ENCODE measurements at places on chromosomes 3 and 15.
A peak's percentile ranks its signal among the peaks of the same experiment; 100 is the strongest.

DNA sequence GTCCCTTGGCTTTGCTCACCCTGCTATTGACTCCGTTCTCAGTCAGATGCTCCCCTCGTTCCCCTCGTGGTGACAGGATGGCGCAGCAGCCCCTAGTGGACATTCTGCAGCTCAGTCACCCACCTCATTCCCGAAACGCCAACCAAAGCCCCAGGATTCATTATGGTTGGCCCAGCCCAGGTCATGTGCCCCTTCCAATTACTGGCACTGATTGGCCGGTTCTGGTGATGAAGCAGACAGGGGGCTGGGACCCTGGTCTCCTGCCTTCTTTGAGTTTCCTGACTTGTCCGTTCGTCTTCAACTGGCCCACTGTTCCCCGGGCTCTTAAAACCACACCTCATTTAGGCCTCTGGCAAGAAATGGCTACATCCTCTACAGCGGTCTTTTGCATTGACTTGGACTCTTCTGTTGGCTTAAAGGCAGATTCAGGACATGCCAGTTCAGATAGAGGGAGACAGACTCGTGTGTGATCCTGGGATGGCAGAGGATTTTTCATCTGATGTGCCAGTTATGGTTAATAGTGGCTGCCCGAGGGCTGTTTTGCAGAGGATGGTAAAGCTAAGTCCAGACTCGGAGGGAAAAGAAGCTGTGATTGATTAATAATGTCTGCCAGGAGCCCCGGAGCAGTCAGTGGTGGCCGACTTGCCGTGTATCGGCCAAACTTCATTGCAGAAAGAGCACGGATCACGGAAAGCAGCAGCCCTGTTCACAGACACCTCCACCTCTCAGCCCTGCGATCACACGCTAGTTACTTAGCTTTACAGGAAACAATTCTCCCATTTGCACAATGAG is 37.8 kb downstream of the LSM3 start:
- DNase-seq: peak; percentile 95

GRCh38 chr15:80559320-80559693 is 135.8 kb upstream of the ABHD17C start:
- no peak for DNase-seq

DNA sequence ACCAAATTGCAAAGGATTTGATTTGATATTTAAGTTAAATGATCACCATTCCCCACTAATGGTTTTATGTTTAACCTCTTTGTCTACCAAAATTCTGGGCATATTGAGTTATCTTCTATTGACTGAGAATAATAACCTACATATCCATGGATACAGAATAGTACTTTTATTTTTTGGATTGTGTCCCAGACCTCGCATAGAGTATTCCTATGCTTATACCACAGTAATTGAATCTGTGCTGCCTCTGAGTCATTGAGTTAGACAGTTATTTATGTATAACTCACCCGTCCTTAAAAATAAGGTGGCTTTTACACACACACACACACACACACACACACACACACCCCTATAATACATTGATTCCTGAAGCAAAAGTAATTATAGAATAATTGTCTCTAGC is 690.1 kb upstream of the BCHE start:
- DNase-seq: no peak

- DNase-seq: no peak
Observed at GRCh38 chr15:85494048-85494777, 113.8 kb downstream of the AKAP13 start.

DNA sequence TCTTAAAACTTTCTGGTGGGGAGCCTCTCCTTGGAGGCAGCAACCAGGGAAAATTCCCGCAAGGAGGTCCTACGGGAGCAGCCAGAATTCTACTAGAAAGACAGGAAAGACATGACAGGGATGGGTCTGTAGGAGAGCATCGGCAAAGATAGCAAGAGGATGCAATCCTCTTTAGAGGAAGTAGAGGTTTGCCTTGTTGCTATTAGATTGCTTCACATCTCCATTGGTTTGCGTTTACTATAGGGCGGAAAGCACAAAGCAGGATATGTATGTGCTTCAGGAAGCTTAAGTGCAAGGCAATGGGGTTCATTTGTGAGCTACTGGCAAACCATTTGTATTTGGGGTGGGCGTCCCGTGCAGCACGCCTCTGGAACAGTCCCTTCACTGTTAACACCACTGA is 193.0 kb downstream of the RORA start:
- no peak for DNase-seq
